ENCODE measurements at places on chromosomes 12 and 14.
A peak's percentile ranks its signal among the peaks of the same experiment; 100 is the strongest.

GRCh38 chr12:49346659-49347310 is at the start of gene DNAJC22:
Gene DNAJC22 (plus strand): TSS chr12:49346888. CDS start chr12:49348873, 1,985 bp downstream.
- no peak for DNase-seq

GRCh38 chr12:6979021-6979420 is 8.3 kb downstream of the EMG1 start:
- DNase-seq: no peak

GRCh38 chr12:22234561-22234960 is 99.9 kb downstream of the ST8SIA1 start:
- no peak for DNase-seq

- no peak for DNase-seq
Measured at GRCh38 chr12:13594731-13595514, 386.5 kb downstream of the GRIN2B start.

DNA sequence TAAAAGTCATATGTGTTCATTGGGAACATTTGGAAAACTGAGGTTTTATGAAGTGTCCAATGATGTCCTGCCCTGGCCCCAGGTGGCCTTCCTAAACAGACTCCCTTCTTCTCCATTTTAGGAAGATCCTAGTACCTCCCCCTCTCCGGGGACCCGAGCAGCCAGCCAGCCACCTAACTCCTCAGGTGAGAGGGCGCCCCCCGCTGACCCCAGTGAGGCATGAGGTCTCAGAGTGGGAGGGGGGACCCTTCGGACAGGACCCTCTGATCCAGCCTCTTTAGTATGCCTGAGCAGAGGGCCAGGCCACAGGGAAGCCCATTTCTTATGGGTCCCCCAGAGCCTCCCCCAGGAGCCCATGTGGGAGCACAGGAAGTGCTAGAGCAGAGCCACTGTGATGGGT is 23.7 kb downstream of the DEGS2 start:
- no peak for DNase-seq

DNA sequence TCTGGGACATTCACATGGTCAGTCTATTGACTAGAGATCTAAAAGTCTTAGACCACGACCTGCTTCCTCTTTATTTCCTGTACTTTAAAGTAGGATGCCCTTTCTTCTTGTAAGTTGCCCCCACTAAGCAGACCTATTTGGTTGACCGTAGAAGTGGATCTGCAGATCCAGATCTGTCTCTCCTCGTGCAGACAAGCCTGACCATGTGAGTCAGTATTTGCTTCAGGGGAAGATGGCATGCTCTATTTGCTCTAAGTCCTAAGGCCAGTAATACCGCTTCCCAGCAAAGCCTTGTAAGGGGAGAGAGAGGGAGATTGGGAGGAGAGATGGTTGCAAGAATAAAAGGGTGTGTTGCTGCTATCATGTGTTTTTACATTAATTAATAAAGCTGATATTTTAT is 46.8 kb downstream of the KCNC2 start:
- no peak for DNase-seq

DNA sequence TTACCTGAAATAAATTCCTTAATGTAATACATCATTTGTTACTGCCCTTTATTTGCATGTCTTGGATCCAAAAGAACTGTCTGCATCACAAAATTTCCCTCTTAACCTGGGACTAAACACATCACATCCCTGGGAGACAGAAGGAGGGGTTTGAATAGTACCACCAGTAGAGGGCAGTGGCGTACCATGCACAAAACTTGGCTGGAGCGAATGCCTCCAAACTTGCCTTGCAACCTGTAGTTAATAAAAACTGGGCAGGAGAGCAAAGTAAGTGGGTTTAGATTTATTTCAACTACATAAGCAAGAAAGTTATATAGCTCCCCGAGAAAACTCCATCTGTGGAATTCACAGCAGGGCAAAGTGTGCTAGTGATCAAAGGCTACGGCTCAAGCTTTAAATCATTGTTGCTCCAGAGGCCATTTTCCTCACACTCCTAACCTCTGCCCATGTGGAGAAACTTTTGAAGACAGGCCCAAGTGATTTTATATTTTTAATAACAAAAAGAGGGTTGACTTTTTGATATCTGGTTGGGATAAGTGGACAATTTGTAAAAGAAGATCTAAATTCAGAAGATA is 1176.7 kb upstream of the SEL1L start:
- peak; percentile 3 for DNase-seq

GRCh38 chr14:89965839-89966238 is 10.1 kb downstream of the TDP1 start:
- DNase-seq: no peak

GRCh38 chr12:116099652-116100432 is 177.7 kb downstream of the MED13L start:
- DNase-seq: no peak

DNA sequence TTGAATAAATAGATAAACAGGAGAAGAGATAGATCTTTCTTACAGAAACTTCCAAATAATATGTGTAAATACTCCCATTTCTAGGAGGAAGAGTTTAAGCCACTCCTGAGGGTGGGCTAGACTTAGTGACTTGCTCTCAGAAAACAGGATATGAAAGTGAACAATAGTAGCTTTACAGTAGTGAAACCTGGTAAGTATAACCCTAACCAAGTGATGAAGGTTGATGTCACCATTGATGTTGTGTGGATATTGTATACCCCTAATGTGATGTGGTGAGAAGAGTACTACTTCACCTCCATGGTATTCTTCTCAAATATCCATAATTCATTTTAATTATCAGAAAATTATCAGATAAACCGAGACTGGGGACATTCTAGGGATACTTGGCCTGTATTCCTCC is 20.9 kb downstream of the AKAP6 start:
- DNase-seq: no peak

DNA sequence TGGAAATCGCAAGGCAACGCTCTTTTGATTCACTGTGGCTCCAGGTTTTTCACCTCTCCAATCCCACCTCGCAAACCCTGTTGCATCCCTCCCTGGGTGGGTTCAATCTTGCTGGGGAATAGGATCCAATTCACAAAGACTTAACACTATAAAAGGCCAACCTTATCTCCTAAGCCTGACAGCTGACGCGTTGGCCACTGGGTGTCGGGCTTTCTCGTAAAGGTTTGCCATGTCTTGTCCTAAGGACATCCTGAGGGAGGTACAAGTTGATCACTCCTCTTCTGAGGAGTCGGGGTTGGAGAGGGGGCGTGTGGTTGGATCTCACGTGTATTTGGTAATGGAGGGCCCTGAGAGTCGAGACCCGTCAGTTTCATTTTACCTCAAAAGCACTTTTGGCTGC is 112.6 kb upstream of the FZD10 start:
- DNase-seq: no peak

DNA sequence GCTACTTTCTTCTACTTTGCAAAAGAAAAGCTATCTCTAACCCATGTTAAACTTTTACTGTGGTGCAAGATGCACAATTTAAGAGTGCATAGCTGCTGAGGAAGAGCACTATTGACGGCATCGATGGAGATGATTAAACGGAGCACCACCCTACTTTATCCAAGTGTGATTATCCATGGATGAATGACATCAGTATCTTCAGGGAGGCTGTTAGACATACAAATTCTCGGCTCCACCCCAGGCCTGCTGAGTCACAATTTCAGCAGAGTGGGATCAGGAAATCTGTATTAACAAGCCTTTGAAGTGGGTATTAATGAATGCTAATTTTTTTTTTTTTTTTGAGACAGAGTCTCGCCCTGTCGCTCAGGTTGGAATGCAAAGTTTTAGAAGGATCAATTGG is 16.2 kb downstream of the SLC2A14 start:
- DNase-seq: no peak

- DNase-seq: no peak
Measured at GRCh38 chr14:37088356-37089215, 83.8 kb downstream of the SLC25A21 start.

GRCh38 chr12:93819050-93819491 is 141.9 kb downstream of the CRADD start:
- DNase-seq: no peak

- no peak for DNase-seq
Measured at GRCh38 chr12:52405922-52406385, at the start of gene KRT82. Gene KRT82 (minus strand): TSS chr12:52406335. CDS start chr12:52406277, 58 bp downstream.

GRCh38 chr12:79454338-79454843 is 236.4 kb downstream of the PAWR start:
- DNase-seq: no peak

GRCh38 chr14:101875727-101876554 is 88.4 kb upstream of the DYNC1H1 start:
- no peak for DNase-seq
